ENCODE measurements at places on chromosomes 2 and 18.

- peak; percentile 13 for DNase-seq
Observed at GRCh38 chr18:37314534-37314933, 251.1 kb downstream of the CELF4 start.

- DNase-seq = no peak
Observed at GRCh38 chr2:161163440-161163839, 3.2 kb downstream of the TANK start.

- no peak for DNase-seq
Observed at GRCh38 chr2:201049455-201049854, 22.0 kb downstream of the HYCC2 start.

GRCh38 chr2:210477496-210477895 lies 937 bp upstream of the LANCL1 start:
- DNase-seq = peak; percentile 19

- no peak for DNase-seq
Observed at GRCh38 chr2:23543728-23544127, 158.7 kb downstream of the KLHL29 start.

DNA sequence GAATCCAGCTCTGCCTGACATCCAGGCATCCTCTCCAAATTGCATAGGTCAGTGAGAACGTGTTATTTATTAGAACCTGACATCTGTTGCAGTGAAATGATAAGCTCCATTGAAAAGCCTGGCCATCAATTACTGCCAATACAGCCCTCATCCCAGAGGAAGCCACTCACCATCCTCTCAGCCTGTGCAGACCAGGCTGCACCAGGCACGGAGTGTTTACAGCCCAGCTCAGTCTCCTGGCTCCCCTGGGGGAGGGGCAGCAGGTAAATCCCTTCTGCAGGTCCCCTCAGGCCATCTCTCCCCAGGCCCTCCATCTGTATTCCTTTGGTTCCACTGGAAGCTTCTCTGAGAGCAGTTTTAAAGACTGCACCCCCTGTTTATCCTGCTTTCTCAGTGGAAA lies 82.6 kb upstream of the FOSL2 start:
- no peak for DNase-seq

GRCh38 chr2:186382932-186383331 lies 103.1 kb upstream of the ZC3H15 start:
- DNase-seq = no peak

DNA sequence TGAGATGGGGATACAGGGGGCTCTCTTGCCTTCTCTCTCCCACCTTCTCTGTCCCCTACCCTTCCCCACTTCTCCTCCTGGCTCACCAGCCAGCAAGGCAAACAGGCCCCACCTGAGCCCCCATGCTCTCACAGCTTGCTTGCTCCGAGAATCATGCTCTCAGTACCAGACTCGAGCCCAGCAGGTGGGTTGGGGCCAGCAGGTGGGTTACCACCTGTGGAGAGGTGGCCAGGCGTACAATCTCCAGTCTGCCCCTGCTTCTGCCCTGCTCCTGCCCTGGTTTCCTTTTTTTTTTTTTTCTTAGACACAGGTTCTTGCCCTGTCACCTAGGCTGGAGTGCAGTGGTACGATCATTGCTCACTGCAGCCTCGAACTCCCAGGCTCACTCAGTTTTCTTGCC lies 214.5 kb downstream of the SH3RF3 start:
- no peak for DNase-seq

DNA sequence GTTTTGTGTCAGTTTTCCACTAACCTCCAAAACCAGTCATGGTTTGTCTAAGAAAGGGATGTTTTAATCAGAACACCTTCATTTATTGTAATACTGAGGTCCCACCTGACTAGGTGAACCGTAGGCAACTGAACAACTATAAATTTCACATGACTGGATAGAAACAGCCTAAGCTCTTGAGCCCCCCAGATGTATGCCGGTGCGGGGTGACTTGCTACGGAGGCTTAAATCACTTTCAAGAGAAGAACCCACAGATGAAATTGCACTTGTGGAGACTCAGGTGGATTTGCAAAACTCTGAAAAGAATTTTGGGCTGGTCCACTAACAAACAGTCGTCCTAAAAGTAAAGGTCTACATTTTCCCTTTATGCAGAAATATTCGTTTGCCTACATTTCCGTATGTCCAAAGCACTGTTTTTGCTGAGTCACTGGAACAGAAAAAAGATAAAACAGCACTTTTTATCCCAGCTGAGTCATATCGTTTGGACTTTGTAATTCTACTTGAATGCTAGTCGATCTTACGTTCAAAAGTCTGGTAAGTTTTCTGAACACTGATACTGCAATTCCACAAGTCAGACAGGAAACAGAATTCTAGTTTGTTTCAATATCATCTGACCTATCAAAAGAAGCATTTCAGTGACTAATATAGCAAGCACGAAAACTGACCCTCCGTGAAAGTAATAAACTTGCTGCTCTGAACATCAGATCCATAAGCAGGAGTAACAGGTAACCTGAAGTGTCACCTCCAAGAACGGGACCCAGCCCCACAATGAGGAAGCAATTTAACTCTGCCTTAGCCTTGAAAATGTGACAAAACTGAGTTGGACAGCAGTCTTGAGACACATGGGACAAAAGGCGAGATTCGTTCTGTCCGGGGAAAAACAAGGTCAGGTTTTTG lies 18.1 kb downstream of the ZNF516 start:
- peak; percentile 82 for DNase-seq

GRCh38 chr2:22276696-22277095 lies 1108.3 kb upstream of the KLHL29 start:
- DNase-seq = no peak

DNA sequence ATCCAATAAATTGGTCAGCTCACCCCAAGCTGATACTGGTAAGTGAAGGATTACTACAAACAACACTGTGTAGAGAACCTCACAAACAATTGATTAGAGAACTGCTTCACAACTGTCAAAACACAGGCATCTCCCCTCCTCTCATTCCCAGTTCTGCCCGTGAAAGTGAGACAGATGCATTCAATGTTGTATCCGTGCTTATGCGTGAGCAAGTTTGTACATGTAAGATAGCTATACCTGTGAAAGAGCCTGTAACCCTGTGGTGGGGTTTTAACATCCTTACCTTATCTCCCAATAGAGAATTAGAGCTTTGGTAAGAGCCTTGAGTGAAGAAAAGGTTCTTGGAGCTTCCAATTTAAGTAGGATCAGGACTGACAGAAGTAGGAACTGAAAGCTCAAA lies 9.1 kb downstream of the MARCHF4 start:
- DNase-seq = no peak

- no peak for DNase-seq
Observed at GRCh38 chr2:98807929-98808328, 77.0 kb upstream of the MGAT4A start.

DNA sequence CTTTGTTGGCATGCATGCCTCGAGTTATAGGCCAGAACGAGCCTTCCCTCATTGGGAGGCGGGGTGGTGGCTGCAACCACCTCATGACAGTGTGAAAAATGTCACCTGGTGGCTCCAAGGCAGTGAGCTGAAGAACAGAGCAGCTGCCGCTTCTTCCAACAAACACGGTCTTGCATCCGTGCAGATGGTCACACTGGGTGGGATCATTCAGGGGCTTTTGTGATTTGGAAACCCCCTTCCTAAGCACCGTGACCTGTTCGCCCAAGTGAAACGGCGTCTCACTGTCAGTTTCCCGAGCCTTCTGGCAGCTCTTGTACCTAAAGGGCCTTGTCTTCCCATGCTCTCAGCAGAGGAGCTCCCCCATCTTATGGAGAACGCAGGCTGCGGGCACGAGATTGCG lies 159.7 kb downstream of the NAPG start:
- no peak for DNase-seq

GRCh38 chr2:182763311-182763912 lies 47.4 kb downstream of the DNAJC10 start:
- DNase-seq = peak; percentile 41

- DNase-seq = no peak
Observed at GRCh38 chr2:177554365-177554764, 161.8 kb downstream of the AGPS start.

DNA sequence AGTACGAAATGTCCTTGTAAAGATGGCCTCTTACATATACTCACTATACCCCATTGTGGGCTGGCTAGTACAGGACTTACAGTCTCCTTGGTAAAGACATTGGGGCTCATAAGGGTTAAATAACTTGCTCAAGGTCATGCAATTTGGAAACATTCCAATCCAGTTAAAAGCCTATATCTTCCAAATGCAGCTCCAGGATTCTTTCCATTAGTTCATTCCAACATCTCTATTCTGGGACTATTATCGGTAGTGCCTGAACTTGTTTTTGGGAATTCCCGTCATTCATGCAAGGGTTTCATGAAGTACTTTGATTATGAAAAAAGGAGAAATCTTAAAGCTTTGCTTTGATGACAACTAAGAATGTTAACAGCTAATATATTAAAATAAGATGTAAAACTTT lies 99.2 kb upstream of the SLC8A1 start:
- DNase-seq = no peak

GRCh38 chr2:98479959-98480524 lies 35.4 kb downstream of the INPP4A start:
- no peak for DNase-seq

Data from common myeloid progenitor, CD34-positive (primary cell).